Thyroid gland (tissue), 4 donors: ENCODE measurements at places on chromosomes 16 and 17. TPM values are rescaled to one million over a fixed set of nuclear protein-coding genes. Genes with fewer than 3 reads are reported as not detected.
A peak's percentile ranks its signal among the peaks of the same experiment; 100 is the strongest.

BCL6B gene
- 3.1 TPM for total RNA-seq

GRCh38 chr17:39360537-39360936 is 40.9 kb downstream of the FBXL20 start:
- DNase-seq, result no peak
- H3K36me3 ChIP-seq, result no peaks in the 10 kb centered on the region
- H3K27me3 ChIP-seq, result no peaks in the 10 kb centered on the region
- no peak overlapping the region for H3K27ac ChIP-seq

CDH13 gene
- 5.2 TPM for total RNA-seq

- no peak for DNase-seq
- no peaks in the 10 kb centered on the region for H3K4me1 ChIP-seq
- no peak overlapping the region for H3K4me3 ChIP-seq
- H3K27me3 ChIP-seq, result no peaks in the 10 kb centered on the region
- H3K27ac ChIP-seq, result no peak overlapping the region
- H3K36me3 ChIP-seq, result no peaks in the 10 kb centered on the region
Measured at GRCh38 chr17:49447628-49448302, 33.1 kb upstream of the PHB1 start.

DNA sequence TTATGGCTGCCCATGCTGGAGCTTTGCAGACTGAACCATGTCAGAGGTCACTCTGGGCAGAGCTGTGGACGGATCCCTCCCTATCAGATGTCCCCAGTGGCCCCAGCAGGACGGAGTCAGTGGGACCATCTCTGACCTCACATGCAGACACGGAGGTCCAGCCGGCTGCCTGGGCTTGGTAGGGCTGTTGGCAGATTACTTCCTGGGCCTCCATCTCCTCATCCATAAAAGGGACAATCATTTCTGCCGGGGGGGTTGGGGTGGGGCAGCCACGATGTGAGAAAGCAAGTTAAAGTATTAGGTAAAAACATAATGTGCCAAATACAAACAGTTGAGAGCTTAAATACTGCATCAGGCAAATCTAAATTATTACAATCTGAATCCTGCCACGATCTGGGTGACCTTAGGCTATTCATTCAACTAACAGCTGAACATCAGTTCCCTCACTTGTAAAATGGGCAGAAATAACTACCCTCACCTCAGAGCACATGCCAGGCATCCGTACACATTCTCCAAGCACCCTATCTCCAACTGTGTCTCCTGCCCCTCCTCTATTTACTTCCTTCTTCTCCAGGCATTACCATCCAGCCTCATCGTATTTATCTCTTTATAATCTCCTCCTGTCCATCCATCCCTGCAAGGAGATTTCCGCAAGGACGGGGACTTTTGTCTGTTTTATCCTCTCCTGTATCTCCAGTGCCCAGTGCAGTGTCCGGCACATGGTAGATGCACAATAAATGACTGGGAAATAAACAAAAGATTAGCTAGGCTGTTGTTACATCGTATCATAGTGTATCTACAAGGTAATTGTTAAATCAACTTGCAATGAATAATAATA is 192.3 kb upstream of the FOXF1 start:
- no peaks in the 10 kb centered on the region for H3K4me1 ChIP-seq
- H3K27me3 ChIP-seq, result no peaks in the 10 kb centered on the region
- no peak overlapping the region for H3K4me3 ChIP-seq
- DNase-seq, result no peak

SEZ6 gene
- not detected for total RNA-seq

GRCh38 chr17:40111221-40112128 is 10.3 kb upstream of the MSL1 start:
- H3K4me3 ChIP-seq, result no peak overlapping the region
- no peaks in the 10 kb centered on the region for H3K27me3 ChIP-seq
- H3K4me1 ChIP-seq, result peaks cover 83% of the 10 kb centered on the region
- H3K27ac ChIP-seq, result peak overlapping the region; percentile 94

DNA sequence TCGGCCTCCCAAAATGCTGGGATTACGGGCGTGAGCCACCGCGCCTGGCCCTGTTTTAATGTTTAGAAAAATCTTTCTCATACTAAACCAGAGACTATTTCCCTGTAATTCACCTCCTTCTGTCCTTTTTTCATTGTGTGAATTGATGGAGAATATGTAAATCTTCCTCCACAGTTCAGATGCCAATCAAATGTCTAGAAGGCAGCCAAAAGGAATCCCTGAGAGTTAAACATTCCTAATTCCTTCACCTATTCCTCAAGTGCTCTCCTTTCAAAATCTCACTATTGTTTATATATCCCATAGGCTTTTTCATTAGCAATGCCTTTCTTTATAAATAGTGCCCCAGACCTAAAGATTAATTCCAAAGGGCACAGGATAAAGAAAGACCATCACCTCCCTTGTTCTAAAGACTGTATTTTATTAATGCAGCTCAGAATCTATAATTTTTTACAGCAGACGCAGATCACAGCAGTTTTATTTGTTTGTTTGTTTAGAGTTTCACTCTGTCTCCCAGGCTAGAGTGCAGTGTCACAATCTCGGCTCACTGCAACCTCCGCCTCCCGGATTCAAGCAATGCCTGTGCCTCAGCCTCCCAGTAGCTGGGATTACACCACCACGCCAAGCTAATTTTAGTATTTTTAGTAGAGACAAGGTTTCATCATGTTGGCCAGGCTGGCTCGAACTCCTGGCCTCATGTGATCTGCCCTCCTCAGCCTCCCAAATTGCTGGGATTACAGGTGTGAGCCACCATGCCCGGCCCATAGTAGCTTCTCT is 30.5 kb downstream of the COPZ2 start:
- no peak overlapping the region for H3K4me3 ChIP-seq
- DNase-seq, result no peak
- H3K4me1 ChIP-seq, result peaks cover 34% of the 10 kb centered on the region
- H3K27ac ChIP-seq, result peak overlapping the region; percentile 62
- no peaks in the 10 kb centered on the region for H3K27me3 ChIP-seq

- no peaks in the 10 kb centered on the region for H3K36me3 ChIP-seq
- peaks cover 23% of the 10 kb centered on the region for H3K4me1 ChIP-seq
- H3K27me3 ChIP-seq, result no peaks in the 10 kb centered on the region
- no peak overlapping the region for H3K4me3 ChIP-seq
Measured at GRCh38 chr17:42868338-42868737, 17.3 kb downstream of the AOC3 start.

DNA sequence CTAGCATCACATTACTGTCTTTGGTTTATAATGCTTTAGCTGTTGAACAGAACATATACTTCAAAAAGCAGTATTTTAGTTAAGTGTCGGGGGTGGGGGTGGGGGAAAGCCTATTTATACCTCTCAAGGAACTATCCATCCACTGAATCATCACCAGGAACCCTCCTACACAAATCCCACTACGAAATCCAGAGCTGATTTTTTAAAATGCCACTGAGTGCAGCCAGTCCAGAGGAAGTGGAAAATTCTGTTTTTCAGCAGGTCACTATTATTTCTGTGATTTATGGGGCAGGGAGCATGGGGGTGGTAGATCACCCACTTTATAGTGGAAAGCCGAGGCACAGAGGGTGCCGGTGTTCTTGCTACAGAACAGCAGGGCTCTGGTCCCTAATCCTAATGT is 284.1 kb downstream of the SOX9 start:
- no peaks in the 10 kb centered on the region for H3K36me3 ChIP-seq
- H3K27me3 ChIP-seq, result no peaks in the 10 kb centered on the region
- H3K4me3 ChIP-seq, result no peak overlapping the region
- peaks cover 19% of the 10 kb centered on the region for H3K4me1 ChIP-seq
- H3K27ac ChIP-seq, result no peak overlapping the region

- no peak for DNase-seq
- H3K36me3 ChIP-seq, result no peaks in the 10 kb centered on the region
- peaks cover 7% of the 10 kb centered on the region for H3K4me1 ChIP-seq
- no peak overlapping the region for H3K4me3 ChIP-seq
- H3K27me3 ChIP-seq, result no peaks in the 10 kb centered on the region
- no peak overlapping the region for H3K27ac ChIP-seq
Measured at GRCh38 chr17:45320349-45320930, 3.6 kb upstream of the MAP3K14 start.

- H3K4me3 ChIP-seq, result no peak overlapping the region
- DNase-seq, result peak; percentile 55
- H3K27ac ChIP-seq, result peak overlapping the region; percentile 83
- no peaks in the 10 kb centered on the region for H3K27me3 ChIP-seq
- H3K4me1 ChIP-seq, result peaks cover 32% of the 10 kb centered on the region
Measured at GRCh38 chr17:17700251-17700969, 19.2 kb downstream of the RAI1 start.

DNA sequence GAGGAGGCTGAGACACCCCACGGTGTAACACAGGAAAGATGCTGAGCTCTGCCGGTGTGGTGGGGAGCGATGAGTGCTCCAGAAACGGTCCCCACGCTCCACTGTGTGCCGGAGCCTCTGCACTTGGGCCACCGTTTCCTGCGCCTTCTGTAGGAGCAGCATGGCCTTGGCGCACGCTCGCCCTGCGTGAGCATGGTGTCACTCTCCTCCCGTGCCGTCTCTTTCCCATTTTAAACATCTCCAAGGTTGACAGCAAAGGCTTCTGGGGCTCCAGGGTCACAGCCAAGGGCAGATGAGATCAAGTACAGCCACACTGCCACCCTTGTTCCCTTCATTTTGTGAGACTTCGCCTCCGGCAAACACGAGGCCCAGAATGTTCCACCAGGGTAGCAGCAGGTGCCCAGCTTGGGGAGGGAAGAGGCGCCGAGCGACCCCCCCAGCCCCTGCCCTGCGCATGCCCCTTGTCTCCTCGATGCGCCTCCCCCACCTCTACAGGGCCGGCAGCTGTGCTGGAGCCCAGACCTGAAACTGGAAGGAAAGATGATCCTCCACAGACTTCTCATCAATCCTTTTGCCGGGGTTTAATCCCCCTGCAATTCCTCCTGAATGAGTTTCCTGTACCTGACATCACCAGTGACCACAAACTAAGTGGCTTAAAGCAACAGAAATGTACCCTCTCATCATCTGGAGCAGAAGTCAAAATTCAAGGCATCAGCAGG is 19.9 kb upstream of the OSGIN1 start:
- no peaks in the 10 kb centered on the region for H3K36me3 ChIP-seq
- H3K4me1 ChIP-seq, result no peaks in the 10 kb centered on the region
- no peak overlapping the region for H3K27ac ChIP-seq
- no peak overlapping the region for H3K4me3 ChIP-seq
- no peak for DNase-seq
- H3K27me3 ChIP-seq, result no peaks in the 10 kb centered on the region
